ENCODE measurements at places on chromosomes 5 and 9.
A peak's percentile ranks its signal among the peaks of the same experiment; 100 is the strongest.

DNA sequence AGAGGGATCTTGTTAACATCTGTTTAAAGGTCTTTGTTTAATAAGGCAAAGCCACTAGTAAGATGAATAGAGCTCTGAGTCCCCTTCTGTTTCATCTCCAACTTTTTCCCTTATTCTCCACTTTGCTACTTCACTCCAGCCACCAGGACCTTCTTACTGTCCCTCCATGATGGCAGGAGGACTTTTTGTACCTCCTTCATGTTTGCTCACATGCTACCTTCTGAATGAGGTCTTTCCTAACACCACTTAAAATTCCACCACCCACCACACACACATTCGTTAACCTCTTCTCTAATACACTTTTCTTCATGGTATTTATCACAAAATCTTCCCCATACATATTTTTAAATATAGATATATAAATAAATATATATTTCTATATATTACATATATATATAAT is 501.9 kb downstream of the PDE4D start:
- DNase-seq: no peak

- DNase-seq: peak; percentile 70
Measured at GRCh38 chr9:37464426-37465248, 613 bp downstream of the ZBTB5 start.

DNA sequence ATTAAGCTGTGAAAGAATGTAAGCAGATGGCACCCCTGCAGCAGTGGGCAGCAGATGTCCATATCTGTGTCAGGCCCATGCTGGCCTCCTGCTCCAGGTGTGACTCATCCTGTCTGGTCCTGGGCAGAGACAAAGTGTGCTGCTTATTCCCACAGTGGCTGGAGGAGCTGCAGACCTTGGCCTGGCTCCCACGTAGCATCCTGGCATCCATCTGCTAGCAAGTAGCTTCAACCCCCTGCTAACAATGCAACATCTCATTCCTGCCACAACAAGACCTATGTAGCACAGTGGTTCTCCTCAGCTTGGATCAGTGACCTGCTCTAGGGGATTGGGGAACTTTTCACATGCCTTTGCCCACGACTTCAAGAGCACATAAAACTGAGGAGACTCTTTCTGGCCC is 126.4 kb upstream of the SLC12A2 start:
- peak; percentile 91 for DNase-seq

- DNase-seq: no peak
Measured at GRCh38 chr5:87948486-87948885, 320.2 kb downstream of the TMEM161B start.

GRCh38 chr9:24672336-24672735 is 126.6 kb upstream of the IZUMO3 start:
- no peak for DNase-seq

GRCh38 chr9:126805554-126806262 is 868 bp downstream of the ZBTB43 start:
- DNase-seq: peak; percentile 61

DNA sequence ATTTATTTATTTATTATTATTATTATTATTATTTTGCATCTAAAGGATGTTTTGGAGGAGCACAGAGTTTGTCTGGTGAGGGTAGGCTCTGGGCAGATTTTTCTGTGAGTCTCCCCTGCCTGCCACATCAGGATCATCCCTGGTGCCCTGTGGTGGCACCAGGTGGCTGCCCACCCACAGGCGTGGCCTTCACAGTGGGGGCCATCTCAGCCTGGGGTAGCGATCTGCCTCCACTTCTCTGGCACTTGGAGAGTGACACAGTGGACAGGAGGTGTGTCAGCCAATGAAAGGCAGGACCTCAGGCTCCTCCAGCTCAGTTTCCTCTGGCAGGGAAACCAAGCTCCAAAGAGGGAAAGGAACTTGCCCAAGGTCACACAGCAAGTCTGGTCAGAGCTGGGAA is 30.0 kb downstream of the SLC6A7 start:
- no peak for DNase-seq

DNA sequence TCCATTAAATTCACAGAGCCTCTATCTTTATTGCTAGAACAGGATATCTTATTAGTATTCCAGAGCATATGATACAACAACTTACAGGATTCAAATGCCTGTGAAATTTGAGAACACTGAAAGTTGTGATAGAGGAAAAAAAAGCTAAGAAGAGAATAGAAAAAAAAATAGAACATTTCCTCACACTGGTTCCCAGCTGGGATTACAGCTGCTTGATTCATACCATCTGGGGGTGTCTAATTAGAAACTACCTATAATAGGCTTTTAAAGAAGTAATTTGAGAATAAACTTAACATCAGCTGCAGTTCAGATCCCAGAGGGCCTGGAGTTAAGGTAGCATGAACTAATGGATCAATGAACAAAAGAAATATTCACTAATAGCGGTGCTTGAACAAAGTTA is 922.0 kb downstream of the CDH12 start:
- DNase-seq: no peak

DNA sequence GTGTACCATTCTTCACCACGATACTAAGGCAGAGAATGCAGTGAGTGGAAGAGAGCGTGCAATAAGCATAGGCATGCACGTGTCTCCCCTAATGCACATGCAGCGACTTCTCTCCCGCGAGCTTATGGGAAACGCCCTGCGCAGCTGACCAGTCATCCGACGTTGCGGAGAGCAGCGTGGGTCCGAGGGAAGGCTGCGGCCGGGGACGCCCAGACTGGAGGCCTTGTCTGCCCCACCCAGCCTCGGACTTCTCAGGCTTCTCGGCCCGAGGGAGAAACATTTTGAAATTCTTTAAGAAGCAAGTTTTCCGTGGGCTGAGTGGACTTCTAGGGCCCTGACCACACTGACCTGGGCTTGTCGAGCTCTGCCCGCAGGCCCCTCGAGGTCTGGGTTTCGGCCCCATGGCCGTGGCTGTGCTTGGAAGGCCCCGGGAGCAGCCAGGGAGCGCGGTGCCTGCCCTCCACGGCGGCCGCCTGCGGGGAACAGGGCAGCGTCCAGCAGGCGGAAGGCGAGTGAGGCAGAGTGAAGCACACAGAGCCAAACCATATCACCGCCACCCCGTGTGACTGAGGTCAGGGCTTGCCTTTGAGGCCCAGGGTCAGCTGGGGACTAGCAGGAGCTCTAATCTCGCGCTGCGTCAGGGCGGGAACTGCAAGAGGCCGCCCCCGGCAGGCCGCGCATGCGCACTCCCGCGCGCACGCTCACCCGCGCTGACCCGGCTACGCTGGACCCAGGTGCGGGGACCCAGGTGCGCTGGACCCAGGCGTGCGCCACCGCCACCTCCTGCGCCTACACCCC is 60.0 kb upstream of the IRX1 start:
- DNase-seq: no peak

GRCh38 chr5:132556763-132557477 is at the start of gene RAD50:
Gene RAD50, plus strand, starts transcription at chr5:132556977. Its CDS starts 348 bp downstream, at chr5:132557325.
- DNase-seq: peak; percentile 99

DNA sequence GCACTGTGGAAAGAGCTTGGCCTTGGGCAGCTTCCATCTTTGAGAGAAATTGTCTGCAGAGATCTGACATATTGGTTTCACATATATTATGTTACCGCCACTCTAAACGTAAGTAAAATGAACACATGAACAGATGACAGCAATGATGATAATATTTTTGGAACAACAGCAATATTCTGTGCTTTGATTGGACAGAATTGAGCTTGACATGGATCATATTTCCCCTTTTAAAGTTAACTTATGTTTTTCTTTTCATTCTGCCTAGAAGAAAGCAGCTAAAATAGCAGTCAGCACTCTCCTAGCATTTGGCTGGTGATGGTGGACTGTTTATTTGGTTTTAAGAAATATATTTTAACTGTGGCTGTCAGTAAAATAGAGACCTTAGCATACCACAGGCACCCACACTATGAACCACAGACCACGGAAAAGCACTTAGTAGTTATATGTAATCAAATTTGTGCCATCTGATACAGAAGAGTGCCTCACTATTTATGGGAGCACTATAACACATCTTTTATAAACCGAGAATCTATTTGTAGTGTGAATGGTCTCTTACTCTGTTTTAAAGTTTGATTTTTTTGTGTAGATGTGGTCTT is 1.8 kb upstream of the CFAP95 start:
- DNase-seq: no peak

DNA sequence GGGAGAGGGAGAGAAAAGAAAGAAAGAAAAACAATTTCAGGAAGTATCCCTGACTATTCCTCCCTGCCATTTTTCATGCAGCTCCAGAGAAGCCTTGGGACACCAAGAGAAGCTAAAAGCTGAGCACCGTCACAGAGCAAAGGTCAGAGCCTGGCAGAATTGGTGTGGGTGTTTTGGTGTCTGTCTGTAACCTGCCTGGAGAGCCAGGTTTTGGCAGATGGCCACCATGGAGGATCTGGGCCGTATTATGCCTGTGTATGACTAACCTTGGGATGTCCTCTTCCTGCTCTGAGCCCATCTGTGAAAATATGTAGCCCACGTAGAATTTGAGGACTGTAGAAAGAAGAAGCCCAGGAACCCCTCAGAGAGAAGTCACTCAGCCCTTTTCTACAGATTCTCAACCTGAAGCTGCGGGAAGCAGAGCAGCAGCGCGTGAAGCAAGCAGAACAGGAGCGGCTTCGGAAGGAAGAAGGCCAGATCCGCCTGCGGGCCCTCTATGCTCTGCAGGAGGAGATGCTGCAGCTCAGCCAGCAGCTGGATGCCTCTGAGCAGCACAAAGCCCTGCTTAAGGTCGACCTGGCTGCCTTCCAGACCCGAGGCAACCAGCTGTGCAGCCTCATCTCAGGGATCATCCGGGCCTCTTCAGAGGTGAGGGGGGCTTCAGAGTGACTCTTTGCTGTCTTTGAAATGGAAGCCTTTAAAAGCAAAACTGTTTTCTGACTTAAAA is 18.8 kb downstream of the GLE1 start:
- peak; percentile 12 for DNase-seq

DNA sequence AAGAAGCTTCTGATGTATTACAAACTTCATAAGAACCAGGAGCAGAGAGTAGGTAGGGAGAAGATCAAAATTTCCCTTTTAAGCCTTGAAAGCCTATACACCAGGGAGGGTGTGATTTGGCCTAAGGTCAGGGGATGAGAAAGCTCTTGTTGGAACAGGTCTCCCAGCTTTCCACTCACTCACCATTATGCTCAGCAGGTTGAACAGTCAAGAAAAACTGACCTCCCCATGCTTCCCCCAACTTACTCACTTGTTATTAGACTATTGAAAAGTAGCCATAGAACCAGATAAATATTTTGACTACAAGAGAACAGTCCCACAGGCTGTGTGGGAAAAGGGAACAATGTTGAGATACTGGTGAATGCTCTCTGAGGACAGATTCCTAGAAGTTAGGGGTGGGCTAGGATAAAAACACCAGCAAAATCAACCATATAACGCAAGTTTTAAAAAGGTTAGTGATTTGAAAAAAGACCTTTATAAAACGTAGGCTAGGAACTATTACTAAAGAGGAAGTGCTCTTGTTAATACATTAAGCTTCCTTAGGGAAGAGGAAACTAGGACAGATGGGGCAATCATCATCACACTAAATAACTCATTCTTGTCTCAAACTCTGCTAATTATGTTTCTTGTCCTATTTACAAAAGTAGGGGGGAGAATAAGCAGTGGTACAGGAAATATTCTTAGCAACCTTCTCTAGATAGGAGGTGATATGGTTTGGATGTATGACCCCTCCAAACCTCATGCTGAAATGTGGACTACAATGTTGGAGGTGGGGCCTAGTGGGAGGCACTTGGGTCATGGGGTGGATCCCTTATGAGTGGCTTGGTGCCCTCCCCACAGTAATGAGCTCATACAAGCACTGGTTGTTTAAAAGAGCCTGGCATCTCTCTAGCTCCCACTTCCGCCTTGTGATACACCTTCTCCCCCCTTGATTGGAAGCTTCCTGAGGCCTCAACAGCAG is 31.0 kb downstream of the PCDHGC5 start:
- DNase-seq: peak; percentile 43

- DNase-seq: no peak
Measured at GRCh38 chr5:82044010-82044409, 72.2 kb downstream of the ATG10 start.

DNA sequence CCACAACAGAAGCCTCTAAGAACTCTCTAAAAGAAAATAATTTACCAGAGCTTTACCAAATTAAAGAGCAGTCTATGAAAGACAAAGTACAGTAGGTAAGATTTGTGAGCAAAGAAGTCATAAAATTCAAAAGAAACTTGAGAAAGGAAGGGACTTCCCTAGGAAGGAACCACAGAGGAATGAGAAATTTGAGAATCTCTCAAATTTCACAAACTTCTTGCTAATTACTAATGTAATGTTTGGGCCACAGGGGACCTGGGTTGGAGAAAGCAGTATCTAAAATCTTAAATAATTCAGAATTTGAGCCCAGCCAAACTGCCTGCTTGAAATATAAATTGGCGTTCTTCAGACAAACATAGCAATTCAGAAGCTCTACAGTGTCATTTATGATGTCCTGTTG is 225.0 kb upstream of the PRR16 start:
- no peak for DNase-seq

DNA sequence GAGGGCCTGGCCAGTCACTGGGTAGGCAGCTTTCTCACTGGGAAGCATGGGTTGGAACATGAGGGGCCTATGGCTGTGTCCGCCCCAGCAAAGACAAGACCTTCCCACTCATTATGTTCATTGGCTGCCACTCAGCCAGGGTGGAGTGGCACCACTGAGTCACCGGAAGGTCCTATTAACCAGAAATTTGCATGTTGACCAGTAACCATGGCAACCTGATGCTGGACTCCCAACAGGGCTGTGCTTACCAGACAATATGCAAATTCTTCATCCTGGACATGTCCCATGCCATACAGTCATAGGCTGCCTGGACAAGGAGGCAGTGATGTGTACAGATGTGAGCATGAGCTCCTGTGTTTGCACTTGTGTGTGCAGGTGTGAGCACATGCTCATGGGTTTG is 66.7 kb downstream of the PSD2 start:
- DNase-seq: no peak

DNA sequence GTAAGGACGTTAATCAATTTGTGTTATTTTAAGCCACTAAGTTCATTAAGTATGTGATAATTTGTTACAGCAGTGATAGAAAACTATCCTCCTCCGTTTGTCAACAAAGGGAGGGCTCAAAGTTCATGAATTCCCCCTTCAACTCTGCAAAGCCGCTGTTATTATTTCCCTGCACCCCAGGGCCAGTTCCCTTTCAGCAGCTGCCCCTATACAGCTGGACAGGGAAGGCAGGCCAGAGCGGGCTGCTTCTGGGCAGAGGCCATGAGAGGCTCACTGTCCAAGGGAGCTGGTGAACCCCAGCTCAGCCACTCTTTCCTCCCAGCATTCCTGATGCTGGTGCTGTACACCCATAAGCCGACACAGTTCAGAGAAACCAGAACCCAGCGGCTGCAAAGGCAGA is 102.4 kb upstream of the GPR151 start:
- DNase-seq: no peak

DNA sequence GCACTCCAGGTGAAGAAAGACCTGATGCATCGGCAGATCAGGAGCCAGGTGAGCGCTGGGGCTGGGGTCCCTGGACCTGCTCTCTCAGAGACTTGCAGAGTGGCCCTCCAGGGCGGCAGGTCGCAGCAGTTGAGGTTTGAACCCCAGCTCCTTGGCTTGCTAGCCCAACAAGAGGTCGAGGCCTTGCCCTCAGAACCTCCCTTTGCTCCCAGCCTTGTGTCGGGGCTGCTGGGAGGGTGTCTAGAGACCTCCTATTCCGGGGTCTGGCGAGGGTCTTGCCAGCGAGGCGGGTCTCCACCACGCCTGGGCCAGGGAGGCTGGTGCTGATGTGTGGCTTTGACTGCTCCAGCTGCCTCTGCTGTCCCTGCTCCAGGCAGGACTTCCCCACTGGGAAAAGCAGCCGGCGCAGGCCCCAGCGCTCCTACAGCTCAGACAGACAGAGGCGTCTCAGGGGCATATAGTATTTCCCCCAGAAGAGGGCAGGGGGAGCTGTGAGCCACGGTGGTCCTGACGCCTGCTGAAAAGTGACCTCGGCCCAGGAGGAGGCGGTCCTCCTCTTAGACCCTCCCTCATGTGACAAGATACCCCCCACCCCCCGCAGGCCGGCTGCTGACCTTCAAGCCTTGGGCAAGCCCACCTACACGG is 38.3 kb downstream of the LRSAM1 start:
- no peak for DNase-seq
